ENCODE measurements at places on chromosomes 12 and 14. TPM values are rescaled to one million over a fixed set of nuclear protein-coding genes. Genes with fewer than 3 reads are reported as not detected.

- no peak for DNase-seq
These were observed 12.4 kb downstream of the IL22 start for GRCh38 chr12:68240975-68241374.

GRCh38 chr12:2560356-2560755, 234.4 kb upstream of the FKBP4 start:
- DNase-seq: no peak

DNA sequence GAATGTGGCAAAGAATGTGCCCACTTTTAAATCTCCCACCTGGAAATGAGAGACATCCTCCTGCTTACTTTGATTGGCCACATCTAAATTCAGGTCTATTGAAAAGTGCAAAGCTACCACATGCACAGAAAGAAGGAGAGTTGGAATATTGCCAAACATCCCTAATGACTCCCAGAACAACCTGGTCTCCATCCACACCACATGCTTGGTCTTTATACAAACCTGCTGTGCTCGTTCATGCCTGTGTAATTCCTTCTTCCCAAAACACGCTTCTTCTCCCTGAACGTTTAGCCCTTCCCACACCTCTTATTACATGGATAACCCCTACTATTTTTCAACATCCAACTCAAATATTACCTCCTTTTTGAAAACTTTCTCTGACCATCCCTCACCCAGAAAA, 66.2 kb upstream of the BCL2L14 start:
- no peak for DNase-seq

DNA sequence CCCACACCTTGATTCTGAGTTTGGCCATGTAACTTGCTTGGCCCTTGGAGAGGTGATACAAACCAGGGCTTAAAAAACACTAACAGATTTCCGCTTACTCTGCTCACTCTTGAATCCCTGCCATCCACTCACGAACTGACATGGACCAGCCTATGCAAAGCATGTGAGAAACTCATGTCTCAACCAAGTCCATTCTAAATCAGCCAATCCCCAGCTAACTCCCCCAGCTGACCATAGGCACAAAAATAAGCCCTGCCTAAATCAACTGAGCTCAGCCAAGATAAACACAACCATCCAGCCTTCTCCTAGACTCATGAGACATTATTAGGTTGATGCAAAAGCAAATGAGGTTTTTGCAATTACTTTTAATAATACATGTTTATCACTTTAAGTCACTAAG, 353.9 kb upstream of the TBX3 start:
- DNase-seq: peak; percentile 78

LRP1-AS gene
- total RNA-seq: not detected

GRCh38 chr12:44287545-44287944, 451.7 kb downstream of the TMEM117 start:
- DNase-seq: no peak

GRCh38 chr12:22494319-22494718, 50.0 kb downstream of the C2CD5 start:
- no peak for DNase-seq
